ENCODE measurements at places on chromosomes 1 and 21.

GRCh38 chr21:34707876-34708325, 39.1 kb downstream of the CLIC6 start:
- no peak for DNase-seq

GRCh38 chr21:45508607-45509565, 33.4 kb downstream of the SLC19A1 start:
- DNase-seq: no peak

DNA sequence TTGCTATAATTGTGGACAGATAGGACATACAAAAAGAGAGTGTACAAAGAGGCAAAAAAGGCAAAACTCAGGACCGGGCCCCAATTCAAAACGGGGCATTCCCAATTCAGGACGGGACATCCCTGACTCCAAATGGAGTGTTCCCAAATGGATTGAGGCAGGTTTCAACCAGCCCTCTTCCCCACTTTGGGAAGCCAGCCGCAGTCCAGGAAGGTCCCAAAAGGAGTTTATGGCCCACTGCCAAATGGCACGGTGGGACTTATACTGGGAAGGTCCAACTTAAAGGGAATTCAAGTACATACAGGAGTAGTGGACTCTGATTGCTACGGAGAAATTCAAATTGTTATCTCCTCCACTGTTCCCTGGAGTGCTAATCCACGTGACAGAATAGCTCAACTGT, 3.5 kb upstream of the ZNF669 start:
- no peak for DNase-seq

DNA sequence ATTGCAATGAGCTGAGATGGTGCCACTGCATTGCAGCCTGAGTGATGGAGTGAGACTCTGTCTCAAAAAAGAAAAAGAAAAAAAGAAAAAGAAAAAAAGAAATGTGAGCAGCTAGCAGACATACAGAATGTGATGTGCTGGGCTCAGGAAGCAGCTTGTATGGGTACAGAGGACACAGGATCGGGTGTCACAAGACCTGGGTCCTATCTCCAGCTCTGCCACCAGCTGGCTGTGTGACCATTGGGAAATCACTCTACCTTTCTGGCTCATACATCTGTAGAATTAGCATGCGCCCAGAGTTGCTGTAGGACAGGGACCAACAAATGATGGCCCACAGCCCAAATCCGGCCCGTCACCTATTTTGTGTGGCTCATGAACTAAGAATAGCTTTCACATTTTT, 3.3 kb upstream of the PLA2G2C start:
- DNase-seq: no peak

DNA sequence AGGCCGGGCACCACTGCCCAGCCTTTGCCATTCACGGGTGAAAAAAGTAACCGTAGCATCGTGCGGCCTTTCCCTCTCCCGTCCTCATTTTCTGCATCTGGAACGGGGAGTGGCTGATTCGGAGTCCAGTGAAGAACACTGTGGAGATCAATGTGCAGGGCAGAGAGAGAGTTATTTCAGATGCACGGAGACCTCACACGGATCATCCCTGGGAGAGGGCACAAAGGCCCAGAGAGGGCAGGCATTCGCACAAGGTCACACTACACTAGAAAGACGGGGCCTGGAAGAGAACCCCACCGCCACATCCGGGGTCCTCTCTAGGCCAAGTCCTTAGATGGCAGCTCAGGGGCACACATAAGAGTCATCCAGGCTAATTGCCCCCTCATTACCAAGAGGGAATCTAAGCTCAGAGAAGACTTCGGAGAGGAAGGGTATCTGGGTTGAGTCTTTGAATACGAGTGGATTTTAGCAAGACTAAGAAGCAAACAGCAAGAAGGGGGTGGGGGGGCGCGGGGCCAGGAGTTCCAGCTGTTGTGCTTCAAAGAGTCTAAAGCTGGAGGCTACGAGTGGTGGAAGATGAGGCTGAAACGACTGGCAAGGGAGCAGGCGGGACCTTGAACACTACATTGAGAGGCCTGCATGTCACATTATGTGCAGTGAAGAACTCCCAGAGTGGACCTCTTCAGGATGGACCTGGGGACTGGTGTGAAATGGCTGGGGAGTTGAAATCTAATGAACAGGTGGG, 857 bp downstream of the GPX7 start:
- DNase-seq: no peak

DNA sequence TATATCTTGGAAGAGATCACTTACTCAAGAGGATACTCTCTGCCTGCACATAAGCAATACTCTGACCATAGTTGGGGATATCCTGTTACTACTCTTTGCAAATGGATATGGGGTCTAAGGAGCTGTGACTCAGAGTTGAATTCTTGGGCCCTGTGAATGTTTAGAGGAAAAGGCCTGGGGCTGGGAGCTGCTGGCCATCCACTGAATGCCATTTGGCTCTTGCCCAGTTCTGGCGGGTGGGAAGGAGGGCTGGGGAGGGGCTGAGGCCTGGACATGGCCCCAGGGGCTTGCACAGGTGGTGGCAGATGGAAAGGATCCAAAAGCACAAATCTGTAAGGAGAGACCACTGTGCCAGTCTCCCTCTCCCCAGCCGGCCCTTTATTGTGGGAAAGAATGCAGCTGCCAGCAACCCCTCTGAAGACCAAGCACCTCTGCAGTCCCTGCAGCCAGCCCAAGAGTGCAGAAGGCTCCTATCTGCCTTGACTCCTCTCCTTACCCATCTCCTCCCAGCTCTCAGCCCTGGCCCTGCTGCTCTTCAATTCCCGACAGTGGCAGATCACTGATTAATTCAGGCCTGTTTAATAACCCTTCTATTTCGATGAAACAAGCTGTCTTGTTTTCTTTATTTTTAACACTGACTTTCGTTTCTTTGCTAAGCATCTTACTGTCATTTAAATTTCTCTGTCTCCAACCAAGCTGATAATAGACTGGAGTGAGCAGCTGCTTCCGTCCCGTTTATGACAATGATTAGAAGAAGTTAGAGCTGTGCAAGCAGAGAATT, 12.1 kb downstream of the PLXNA2 start:
- DNase-seq: peak; percentile 56

GRCh38 chr21:41295721-41296254, 20.8 kb upstream of the FAM3B start:
- DNase-seq: no peak

DNA sequence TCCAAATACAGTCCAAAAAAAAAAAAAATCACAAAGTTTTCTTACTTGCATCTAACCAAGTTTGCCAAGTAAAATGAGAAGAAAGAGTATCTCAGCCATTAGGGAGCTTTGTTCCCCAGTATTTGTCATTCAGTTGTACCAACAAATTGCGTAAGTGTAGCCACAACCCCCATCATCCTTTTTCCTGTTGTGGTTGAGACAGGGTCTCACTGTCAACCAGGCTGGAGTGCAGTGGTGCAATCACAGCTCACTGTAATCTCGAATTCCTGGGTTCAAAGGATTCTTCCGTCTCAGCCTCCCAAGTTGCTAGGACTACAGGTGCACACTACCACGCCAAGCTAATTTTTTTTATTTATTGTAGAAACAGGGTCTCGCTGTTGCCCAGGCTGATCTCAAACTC, 9.5 kb downstream of the STX6 start:
- no peak for DNase-seq

DNA sequence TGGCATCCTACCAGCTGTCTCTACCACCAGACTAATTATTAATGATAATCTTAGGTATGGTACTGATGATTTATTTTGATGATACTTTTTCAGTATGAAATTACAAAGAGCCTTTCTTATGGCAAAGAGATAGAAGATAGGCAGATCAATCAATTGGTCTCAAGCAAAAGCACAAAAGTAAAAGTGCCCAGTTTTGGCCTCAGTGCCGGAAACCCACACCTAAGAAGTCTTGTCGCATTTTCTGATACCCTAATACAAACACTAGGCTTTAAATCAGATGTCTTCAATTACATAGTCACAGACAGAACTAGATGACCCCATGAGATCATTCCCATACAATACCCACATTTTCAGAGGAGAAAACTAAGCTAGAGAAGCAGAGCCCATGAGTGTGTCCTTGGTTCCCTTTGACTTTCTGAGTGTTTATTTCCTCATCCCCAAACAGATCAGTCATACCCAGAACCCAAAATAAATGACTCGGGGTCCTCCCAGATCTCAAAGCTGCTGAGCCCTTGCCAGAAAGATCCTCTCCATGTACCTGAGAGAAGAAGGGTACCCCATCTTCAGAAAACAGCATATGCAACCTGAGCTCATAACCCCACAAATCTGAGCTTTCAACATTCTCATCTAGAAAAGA, 7.7 kb downstream of the ITPKB start:
- no peak for DNase-seq

DNA sequence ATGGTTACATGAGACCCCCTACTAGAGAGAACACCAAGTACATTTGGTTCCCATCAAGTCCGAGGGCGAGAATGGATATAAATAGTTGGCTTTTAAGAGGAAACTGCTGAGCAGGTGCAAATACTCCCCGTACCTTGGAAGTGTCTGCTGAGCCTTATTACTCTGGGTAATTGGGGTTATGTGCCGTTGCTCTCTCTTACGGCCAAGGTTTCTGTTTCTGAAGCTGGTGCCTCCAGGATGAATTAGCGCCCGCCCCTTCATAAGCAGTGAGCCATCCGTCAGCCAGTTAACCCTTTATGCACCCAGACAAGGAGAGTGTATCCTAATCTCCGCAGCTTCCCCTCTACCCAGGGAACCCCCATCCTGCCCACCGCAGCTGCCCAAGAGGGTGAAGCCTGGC, 90.4 kb upstream of the AJAP1 start:
- DNase-seq: no peak

GRCh38 chr1:31714442-31715086, 10.7 kb upstream of the COL16A1 start:
- peak; percentile 27 for DNase-seq

DNA sequence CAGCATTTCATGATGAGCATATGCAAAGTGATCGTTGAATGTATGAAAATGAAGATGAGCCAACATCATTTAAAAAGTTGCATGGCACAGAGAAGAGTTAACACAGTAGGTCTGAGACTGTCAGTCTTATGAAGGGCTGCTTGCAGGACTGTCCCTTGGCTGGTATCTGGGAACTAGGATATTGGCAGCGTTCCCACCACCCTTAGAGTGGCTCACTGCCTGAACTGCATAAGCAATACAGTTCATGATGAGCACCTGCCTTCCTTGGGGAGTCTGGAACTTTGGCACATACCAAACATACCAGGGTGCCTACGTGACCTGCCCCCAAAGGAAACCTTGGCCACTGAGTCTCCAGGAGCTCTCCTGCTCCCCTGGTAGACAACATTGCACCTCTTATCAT, 161.8 kb downstream of the DSCAM start:
- no peak for DNase-seq

DNA sequence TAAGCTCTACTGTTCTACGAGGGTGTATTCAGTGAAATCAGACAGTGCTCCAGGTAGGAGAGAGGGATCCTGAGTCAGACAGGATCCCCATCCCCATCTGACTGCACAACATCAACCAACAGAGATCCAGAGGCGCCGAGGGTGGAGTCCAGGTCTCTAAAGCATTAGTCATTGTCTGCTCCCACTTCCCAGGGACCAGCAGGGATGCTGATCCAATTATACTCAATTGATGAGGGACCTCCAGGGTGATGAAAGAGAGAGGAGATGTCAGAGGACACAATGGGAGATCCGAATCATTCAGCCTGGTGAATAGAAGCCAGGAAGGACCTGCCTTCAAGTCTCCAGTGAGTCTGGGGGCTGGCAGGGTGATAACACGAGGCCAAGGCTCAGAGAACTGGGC, 39.5 kb upstream of the STMN1 start:
- no peak for DNase-seq

DNA sequence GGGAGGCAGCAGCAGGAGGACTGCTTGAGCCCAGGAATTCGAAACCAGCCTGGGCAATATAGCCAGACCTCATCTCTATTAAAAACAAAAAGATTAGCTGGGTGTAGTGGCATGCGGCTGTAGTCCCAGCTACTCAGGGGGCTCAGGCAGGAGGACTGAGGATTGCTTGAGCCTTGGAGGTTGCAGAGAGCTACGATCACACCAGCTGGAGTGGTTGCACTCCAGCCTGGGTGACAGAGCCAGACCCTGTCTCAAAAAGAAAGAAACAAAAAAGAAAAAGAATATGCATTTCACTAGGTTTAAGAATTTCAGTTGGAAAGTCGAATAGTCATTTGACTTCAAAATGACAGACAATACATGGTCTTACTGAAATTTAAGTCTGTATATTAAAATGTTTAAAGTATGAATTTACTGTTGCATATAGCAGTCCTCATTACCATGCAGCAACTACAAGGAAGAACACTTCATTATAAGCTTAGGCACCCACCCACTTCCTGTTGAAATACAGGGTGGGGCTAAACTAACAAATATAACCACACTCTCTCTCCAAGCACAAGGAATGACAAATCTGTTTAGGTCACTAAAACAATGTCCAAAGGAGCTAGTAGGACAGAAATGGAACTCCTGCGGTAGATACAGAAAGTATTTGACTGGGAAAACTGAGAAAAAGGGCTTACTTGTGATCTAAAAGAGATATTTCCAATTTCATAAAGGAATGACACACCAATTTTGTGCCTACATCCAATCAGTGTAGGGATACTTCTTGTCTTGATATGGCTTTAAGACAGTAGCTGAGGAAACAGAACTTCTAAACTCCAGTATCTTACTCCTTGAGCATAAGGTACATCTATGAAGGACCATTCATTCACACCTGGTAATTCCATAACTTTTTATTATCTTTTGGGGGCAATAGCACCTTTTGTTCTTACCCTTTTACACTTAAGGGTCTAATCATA, 44.1 kb downstream of the GPR3 start:
- DNase-seq: no peak

DNA sequence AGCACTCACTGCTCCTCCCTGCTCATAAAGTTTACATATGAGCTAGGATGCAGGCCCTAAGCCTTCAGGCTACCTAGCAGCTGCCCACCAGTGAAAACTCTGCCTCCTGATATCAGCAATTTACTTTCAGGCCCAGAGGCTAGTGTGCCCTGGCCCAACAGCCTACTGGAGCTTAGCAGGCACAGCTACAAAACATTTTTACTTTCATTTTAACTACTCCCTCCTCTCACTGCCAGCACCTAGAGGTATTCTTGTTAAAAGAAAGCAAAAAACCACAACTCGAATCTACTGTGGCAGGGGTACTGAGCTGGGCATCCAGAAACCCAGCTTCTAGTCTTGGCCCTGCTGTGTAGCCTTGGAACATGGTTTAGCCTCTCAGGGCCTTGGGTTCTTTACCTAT, 5.8 kb upstream of the LORICRIN start:
- DNase-seq: no peak

DNA sequence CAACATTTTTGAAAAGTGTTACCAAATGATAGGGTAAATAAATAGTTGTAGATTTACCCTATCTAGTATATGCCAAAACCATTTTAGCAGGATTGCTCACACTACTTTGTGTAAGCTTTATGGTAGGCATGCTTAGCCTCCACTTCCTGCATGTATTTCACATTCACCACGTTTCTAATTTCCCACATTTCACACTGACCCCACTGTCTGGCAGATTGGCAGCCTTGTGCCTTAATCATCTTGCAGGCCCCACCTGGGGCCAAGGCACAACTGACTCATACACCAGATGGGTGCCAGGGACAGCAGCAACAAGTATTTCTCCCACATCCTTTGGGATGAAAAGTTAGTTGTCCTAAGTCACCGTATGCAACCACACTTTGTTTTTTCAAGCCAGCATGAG, 21.2 kb upstream of the CENPF start:
- DNase-seq: no peak

Measured in NCI-H1092 (cell line).